Stimulated activated CD8-positive, alpha-beta memory T cell treated with anti-CD3 and anti-CD28 coated beads, Interleukin-15, amount 100 ng/mL, for 48 hours (primary cell): ENCODE measurements at places on chromosomes 16 and 17.

- no peak for DNase-seq
Observed at GRCh38 chr17:76467366-76467765, at the start of gene AANAT. Gene AANAT (plus strand): TSS chr17:76467603. CDS start chr17:76468747, 1,144 bp downstream.

- no peak for DNase-seq
Observed at GRCh38 chr17:34024806-34025551, 230.1 kb upstream of the CCL2 start.

- DNase-seq, result no peak
Observed at GRCh38 chr16:31713945-31714902, 159.4 kb upstream of the ZNF267 start.

DNA sequence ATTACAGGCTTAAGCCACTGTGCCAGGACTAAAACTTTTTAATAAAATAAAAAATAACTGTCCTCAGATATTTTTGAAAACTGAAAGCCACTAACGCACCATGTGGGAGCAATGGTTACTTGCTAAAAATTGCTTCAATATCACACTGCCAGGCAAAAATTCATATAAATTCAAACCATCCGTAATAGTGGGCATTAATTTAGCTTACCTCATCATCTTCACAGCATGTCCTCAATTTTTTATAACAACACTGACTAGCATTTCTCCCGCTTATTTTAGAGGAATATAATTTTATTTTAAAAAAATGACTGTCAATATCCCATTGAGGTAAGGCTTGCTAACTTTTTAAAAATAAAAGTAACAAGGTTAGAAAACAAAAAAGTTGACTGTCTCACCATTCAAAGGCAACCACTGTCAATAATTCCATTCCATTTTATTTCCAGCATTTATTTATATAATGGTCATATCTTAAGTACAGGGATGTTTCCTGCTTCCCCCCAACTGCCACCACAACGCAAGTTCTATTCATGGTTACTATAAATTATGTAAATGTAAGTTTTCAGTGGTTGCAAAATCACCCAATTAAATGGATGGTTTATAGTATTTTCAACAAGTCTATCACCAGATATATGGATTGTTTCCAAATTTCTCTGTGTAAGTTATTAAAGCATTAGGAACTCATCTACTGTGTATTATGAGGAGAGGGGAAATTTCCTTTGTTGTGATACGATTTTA lies 25.4 kb downstream of the GSPT1 start:
- DNase-seq, result no peak

- no peak for DNase-seq
Observed at GRCh38 chr17:58391302-58391984, 25.9 kb downstream of the RNF43 start.

- DNase-seq, result no peak
Observed at GRCh38 chr17:42472709-42473521, 14.2 kb downstream of the ATP6V0A1 start.

DNA sequence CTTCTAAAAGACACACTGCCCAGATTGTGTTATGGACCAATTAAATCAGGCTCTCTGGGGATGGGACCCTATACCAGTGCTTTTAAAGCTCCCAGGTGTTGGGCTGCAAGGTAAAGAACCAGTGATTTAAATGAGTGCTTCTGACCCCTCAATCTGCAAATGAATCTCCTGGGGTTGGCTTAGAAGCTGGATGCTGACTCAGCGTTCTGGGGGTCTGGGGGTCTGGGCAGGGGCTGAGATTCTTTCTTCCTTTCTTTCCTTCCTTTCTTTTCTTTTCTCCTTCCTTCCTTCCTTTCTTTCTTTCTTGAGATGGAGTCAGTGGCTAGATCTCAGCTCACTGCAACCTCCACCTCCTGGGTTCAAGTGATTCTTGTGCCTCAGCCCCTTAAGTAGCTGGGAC lies 2.0 kb upstream of the TVP23A start:
- no peak for DNase-seq

GRCh38 chr17:13462146-13462545 lies 139.6 kb downstream of the HS3ST3A1 start:
- DNase-seq, result no peak

- DNase-seq, result no peak
Observed at GRCh38 chr16:84255050-84255810, 15.4 kb upstream of the KCNG4 start.

GRCh38 chr17:9298135-9298534 lies 276.8 kb downstream of the NTN1 start:
- DNase-seq, result no peak

- peak; percentile 28 for DNase-seq
Observed at GRCh38 chr16:4664538-4665418, 28.6 kb upstream of the NUDT16L1 start.
